ENCODE measurements at places on chromosomes 3 and 15. TPM values are rescaled to one million over a fixed set of nuclear protein-coding genes. Genes with fewer than 3 reads are reported as not detected.

DNA sequence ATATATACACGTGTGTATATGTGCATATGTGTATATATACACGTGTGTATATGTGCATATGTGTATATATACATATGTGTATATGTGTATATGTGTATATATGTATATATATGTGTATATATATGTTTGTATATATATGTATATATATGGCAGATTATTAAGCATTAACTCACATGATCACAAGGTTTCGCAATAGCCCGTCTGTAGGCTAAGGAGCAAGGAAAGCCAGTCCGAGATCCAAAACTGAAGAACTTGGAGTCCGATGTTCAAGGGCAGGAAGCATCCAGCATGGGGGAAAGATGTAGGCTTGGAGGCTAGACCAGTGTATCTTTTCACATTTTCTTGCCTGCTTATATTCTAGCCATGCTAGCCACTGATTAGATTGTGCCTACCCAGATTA is 23.7 kb downstream of the NAALADL2 start:
- DNase-seq = no peak

GRCh38 chr3:15359677-15360397 is 27.5 kb upstream of the SH3BP5 start:
- no peak for DNase-seq

- DNase-seq = no peak
Observed at GRCh38 chr15:29852201-29852600, 29.9 kb upstream of the TJP1 start.

DNA sequence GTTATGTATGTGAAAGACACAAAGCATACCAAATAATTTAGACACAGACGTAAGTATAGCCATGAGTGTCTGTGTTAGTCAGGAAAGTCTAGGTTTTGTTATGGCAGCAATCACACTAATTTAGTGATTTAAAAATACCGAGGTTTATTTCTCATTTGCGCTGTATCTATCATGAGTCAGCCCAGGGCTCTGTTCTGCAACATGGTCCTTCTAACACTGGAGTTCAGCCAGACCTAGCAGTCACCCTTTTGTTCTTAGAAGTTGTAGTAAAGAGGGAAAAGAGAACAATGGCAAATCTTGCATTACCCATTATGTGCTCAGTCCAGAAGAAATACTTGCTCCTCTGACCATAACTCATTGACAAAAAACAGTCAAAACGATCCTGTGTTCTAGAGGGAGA is 311.5 kb downstream of the NLGN1 start:
- DNase-seq = no peak

DNA sequence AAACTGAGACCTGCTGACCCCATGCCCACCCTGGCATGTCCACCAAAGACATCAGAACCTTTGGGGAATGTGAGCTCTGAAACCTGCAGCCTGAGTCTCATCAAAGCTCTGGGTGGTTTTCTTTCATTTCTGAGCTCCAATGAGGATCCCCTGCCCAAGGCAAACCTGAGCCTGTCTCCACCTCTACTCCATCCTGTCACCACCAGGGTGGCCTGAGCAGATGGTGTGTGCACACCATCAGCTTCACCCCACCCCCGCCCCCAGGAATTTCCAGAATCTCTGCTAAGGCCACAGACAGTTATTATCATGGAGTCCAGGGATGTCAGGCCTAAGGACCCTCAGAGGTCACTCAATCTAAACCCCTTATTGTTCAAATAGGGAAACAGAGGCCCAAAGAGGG is 1.3 kb downstream of the XIRP1 start:
- peak; percentile 29 for DNase-seq

- DNase-seq = no peak
Observed at GRCh38 chr3:188518416-188518815, 364.5 kb downstream of the LPP start.

- no peak for DNase-seq
Observed at GRCh38 chr3:196003611-196004010, 78.3 kb downstream of the TFRC start.

- peak; percentile 70 for DNase-seq
Observed at GRCh38 chr3:8482960-8483665, 18.5 kb upstream of the LMCD1 start.

DNA sequence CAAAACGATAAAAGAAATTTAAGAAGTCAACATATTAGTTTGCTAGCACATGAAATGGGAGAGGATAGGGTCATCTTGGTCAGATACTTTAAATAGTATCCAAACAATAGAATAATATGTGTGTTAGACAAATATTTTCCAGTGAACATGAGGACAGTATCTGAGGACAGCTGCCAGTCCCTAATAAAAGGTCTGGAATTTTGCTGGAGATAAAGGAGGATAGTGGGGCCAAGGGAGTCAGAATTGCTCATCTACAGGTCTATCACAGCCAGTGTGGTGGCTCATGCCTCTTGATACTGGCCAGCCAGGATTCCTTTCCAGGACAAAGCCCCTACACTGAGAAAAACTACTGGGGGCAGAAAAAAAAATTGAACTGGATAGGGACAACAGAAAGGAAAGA is 74.0 kb downstream of the HERC1 start:
- no peak for DNase-seq

DNA sequence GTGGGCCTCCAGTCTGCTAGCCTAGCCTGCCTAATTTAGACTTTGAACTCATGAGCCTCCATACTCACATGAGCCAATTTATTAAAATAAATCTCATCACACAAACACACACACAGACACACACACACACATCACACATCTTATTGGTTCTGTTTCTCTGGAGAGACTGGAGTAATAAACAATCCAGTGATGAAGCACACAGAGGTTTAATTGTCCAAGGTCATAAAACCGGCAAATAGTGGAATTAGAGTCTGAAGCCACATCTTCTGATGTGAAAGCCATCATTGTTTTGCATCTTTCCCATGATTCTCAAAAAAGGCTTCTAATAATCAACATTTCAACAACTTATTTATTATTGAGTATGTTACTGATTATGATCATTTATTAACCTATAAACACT is 249.4 kb upstream of the KCNH8 start:
- DNase-seq = no peak

- DNase-seq = no peak
Observed at GRCh38 chr3:161333696-161334095, 37.6 kb downstream of the SPTSSB start.

GRCh38 chr3:168336276-168336675 is 240.6 kb upstream of the GOLIM4 start:
- DNase-seq = no peak

DNA sequence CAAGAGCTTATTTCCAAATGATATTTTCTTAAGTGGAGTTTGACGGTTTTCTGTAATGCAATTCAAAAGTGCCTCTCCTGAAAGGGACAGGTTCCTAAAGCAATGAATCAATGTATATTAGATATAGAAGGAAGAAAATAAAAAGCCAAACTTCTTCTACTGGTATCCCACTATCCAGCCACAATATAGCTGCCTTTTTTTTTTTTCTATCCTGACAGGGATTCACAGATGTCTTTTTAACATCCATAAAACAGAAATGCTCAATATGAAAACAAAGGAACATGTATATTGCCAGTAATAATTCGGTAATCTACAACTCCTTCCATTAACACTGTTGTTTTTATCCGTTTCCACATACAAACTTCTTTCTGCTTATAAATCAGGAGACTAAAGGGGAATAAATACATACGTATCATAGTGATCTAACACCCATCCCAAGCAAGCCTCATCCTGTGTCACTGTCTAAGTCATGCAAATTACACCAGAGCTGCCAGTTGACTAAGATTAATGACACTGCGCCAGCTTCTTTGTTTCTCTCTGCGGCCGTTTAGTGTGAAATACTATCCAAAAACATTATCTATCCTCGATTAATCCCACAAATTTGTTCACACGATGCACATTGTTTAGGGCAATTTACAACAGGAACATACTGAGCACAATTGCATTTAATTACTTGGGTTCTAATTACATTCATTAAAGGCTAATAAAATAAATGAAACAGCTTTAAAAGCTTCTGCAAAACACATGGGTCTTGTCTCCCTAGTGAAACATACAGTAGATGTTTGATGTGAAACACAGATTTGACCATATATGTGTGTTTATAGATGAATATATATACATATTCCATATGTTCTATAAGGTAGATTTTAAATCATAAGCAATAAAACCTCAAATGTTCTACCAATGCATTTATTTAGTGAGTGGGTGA is 51.9 kb upstream of the CDIN1 start:
- DNase-seq = no peak

GRCh38 chr3:137930976-137931375 is 79.0 kb upstream of the CLDN18 start:
- DNase-seq = no peak

The GPR160 gene
- polyA plus RNA-seq = 0.84 TPM

The RBMS3 gene
- 8.9 TPM for polyA plus RNA-seq

The PLA2G4F gene
- polyA plus RNA-seq = 1.1 TPM

The PDZRN3 gene
- 53.6 TPM for polyA plus RNA-seq

The MOBP gene
- polyA plus RNA-seq = 0.05 TPM

The GALNT15 gene
- polyA plus RNA-seq = 10.1 TPM

Data from right cardiac atrium (tissue), 5 donors.